ENCODE measurements at places on chromosomes 5 and 9.

GRCh38 chr9:11148189-11148588 lies 535.4 kb upstream of the PTPRD start:
- no peak for DNase-seq

- DNase-seq = no peak
Observed at GRCh38 chr9:121818841-121819427, 167.5 kb downstream of the DAB2IP start.

DNA sequence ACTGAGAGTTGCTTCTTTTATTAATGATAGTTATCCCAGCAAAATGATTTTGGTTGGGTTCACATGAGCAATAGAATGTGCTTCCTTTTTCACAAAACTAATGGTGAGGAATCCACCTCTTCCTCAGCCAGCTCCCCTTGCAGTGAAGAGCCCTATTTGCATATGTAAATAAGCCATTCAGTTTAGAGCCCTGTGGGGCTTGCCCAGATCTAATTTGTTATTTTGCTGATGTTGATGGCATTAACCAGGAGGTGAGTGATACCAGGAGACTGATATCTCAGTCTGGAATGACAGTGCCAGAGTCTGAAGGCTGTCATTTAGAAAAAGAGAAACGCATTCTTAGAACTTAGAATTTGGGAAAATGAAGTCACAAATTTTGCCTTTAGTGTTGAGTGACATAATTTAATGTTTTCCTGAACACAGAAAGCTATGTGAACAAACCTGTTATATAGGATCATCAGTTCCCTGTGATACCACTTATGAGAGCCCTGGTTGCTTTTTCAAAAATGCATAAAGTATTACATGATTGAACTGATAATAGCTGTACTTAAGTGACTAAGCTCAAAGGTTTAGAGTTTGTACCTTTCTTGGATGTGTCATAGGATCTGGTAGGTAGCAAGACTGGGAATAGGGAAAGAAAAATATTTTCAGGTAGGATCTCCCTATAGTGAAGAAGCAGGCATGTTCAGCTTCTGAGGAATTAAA lies 271.6 kb downstream of the MAST4 start:
- DNase-seq = no peak

DNA sequence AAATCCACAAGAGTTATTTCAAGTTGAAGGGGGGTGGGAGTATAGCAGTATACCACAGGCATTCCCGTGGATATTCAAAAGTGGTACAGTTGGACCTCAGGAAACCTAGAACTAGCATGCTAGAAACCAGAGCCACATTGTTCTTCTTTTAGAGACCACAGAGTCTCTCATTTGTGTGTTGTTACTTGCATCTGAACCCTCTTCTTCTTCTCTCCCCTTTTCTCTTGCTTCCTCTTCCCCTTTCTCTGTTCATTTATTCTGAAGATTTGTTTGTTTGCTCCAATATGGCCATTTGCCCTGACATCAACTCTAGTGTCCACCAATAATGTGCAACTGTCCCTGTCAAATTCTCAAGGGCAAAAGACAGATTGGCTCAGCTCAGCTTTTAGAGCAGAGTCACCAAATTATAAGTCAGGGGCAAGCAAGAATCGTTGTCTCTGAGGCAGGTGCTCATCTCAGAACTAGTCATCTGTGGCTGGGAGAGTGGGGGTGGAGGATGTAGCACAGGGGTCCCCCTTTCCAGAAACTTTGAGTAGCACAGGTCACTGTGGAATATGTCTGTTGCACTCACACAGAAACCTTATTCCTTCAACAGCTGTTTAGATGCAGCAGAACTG lies 321.1 kb downstream of the ARRDC3 start:
- DNase-seq = no peak

DNA sequence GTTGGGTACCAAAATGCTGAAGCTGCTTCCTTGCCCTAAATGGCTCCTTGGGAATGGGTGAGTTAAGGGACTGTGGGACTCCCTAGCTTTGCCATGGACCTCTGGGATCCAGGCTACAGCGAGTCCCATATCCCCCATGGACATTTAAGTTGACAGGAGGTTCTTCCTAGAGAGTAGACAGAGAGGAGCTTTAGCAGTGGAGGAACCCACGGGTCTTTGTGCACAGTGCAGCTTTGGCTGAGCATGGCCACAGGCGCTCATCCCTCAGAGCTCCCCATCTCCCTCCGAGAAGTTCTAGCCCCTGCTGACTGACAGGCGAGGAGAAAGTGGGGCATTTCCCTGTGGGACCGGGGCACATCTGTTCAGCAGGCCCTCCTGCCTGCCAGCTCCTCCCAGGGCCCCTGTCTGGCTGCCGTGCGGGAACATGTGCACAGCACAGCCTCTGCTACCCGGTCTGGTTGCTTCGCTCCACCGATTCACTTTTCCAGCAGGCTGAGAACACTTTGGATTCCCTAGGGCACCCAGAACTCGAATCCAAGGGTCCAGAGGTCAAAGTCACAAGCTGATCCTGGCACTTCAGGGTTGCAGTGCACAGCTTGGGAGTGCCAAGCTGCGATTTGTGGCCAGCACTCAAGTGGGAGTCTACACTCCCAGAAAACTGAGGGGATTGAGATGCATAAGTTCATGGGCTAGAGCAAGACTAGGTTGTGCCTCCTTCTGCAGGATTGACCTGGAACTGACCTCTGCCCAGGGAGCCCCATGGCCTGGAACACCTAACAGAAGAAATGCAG lies 40.6 kb upstream of the DMRTA1 start:
- no peak for DNase-seq

DNA sequence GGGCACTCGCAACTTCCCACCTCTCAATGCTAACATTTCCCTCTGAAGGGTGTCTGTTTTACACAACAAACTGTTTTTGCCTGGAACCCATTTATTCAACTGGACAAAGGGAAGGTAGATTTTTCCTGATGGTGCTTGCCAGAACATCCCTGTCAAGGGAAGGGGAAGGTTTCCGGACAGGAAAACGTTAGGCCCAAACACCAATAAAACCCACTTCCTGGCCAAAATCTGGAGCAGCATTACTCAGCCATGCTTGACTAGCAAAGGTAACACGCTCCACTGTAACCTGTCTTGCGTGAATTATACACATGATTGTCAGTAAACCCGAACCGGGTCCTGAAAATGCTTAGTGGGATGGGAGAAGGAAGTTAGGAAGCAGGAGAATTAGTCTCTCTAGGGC lies 90.2 kb downstream of the SAXO1 start:
- DNase-seq = peak; percentile 77

- peak; percentile 90 for DNase-seq
Observed at GRCh38 chr9:32954642-32955041, 46.8 kb downstream of the APTX start.

GRCh38 chr5:41955432-41956024 lies 30.4 kb downstream of the FBXO4 start:
- no peak for DNase-seq

DNA sequence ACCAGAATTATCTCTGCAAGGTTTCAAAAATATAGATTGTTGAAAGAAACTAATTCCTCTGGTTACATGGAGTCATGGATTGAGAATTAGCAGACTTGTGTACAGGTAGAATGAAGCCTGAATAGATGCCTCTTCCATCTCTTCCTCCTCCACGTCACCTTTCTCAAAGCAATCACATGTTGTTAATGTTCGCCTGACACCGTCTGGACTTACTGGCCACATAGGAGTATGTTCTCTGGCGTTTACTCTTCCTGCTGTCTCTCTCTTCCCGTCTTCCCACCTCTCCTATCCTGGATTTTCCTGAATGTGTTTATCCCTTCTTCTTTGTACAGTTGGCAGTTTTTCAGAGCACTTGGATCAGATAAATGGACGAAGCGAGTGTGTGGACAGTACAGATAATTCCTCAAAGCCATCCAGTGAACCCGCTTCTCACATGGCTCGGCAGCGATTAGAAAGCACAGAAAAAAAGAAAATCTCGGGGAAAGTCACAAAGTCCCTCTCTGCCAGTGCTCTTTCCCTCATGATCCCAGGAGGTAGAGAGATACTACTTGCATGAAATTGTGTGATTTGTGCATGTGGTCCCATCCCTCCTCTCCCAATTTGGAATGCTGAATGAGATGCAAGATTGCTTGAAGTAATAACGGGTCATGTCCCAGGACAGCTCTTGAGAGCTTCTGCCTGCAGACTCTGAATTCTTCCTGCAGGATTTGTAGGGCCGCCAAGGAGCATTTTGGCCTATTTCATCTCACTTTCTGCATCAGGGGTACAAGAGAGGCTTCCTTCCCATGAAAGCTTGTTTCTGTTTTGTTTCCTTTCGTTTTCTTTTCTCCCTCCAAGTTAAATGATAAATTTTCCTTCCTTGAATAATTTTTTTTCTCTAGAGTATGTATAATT lies 47.3 kb downstream of the CD180 start:
- no peak for DNase-seq

DNA sequence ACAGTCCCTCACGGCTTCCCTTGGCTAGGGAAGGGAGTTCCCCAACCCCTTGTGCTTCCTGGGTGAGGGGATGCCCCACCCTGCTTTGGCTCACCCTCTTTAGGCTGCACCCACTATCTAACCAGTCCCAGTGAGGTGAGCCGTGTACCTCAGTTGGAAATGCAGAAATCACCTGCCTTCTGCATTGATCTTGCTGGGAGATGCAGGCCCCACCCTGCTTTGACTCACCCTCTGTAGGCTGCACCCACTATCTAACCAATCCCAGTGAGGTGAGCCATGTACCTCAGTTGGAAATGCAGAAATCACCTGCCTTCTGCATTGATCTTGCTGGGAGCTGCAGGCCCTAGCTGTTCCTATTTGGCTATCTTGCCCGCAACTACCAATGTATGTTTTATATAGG lies 44.7 kb downstream of the CCL28 start:
- no peak for DNase-seq

GRCh38 chr5:55386356-55386755 lies 78.6 kb downstream of the MTREX start:
- DNase-seq = no peak

GRCh38 chr5:111834926-111835599 lies 78.1 kb upstream of the NREP start:
- peak; percentile 3 for DNase-seq

DNA sequence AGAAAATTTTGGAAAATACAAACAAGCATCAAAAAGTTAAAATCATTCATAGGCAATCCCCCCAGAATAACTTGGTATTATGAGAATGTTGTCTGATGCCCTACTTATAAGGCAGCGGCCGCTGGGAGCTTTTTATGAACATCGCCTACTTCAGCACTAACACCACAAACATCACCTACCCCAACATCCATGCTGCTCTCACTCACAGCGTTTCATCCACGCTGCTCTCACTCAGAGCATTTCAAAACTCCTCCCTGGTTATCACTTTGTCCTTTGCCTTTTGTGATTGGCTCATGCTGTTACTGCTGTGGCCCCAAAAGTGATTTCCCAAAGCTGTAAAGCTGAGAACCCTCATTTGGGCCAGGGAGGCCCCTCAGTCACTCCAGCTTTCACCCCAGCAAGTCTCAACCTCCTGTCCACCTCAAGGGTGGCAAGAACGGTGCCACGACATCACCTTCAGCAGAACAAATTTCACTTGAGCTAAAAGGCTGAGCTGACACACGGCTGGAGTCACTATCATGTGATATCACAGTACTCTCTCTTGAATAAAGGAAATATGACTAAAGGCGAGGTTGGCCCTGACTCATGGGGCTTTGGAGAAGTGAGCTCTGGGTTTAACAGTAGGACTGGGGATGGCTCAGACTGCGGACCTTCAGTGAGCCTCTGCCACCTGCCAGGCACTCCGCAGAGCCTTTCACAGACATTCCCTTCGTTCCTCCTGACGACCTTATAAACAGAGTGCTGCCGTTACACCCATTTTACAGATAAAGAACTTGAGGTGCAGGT lies 25.2 kb downstream of the SHC3 start:
- peak; percentile 55 for DNase-seq

DNA sequence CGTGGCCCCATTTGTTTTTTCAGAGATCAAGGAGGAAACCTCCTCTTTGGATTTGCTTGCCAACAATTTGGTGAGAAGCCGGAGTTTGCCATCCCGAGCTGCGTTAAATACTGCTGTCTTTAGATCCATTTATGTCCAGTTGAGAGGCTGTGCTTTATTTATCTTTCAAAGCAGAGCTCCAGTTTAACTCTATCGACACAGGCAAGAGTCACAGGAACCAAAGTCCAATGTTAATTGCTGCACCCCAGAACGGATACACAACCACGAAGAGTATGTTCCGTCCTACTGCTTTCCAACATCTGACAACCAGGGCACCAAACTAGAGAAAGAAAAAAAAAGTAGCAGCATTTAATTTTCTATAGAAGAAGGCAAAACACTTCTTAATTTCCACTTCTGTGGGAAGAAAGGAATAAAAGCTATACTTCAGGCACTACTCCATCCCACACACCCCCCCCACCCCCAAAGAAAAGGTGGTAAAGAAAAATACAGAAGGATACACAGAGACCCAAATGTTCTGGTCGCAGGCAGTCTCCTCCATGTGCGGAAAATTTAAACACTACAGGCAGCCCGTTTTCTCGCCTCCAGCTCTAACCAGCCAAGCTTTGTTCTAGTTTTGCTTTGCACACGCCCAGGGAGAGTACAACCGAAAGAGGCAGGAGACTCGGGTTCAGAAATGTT lies 1.1 kb downstream of the FEM1C start:
- peak; percentile 27 for DNase-seq

- DNase-seq = no peak
Observed at GRCh38 chr5:169895926-169896325, 84.4 kb downstream of the INSYN2B start.

- peak; percentile 4 for DNase-seq
Observed at GRCh38 chr9:116156621-116157314, 3.2 kb downstream of the PAPPA start.

GRCh38 chr9:17236147-17236546 lies 101.3 kb downstream of the CNTLN start:
- DNase-seq = no peak

DNA sequence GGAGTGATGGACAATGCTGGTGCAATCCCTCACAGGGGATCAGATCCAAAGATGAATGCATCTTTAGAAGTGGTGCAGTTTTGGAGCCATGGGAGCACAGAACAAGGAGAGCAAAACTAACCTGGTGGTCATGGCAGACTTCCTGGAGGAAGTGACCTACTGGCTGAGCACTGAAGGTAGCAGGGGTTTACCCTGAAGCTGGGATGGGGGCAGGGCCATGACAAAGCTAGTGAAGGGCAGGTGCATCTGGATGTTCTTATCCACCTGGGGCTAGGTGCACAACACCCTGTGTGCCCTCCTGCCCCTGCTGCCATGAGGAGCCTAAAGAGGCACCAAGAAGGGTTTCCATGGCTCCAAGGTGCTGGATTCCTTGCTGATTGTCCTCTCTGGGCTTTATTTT lies 11.5 kb upstream of the PITX1 start:
- DNase-seq = no peak

- DNase-seq = no peak
Observed at GRCh38 chr5:140927228-140927573, 1.1 kb downstream of the PCDHAC1 start.

Measured in lung microvascular endothelial cell (primary cell).